ENCODE measurements at places on chromosomes 6 and 20.

DNA sequence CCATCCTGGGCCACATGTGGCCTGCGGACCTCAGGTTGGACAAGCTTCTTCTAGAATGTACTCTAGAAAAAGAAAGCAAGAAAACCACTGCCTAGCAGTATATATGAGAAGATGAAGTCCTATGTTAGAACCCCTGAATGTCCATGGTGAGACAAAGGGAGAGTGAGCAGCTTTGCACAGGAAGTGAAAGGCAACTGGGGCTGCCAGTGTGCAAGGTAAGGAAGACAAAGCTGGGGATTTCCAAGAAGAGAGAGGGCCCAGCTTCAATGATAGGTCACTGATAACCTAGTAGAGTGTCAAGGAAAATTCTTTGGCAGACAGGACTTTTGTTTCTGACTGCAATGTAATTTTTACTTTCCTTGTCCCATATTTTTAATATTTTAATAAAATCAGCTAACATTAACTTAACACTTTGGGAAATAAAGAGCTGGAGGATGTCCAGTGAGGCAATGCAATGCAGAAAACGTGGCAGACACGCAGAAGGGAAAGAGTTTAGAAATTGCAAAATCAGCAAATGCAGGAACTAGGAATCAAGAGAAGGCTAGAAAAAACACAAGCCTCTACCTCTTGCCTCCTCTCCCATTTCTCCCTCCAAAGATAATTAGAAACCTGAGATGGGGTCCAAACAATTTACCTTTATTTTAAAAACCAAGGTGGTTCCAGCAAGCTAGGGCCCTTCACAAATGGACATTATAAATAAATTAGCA lies 47.4 kb downstream of the CYP39A1 start:
- DNase-seq: no peak

DNA sequence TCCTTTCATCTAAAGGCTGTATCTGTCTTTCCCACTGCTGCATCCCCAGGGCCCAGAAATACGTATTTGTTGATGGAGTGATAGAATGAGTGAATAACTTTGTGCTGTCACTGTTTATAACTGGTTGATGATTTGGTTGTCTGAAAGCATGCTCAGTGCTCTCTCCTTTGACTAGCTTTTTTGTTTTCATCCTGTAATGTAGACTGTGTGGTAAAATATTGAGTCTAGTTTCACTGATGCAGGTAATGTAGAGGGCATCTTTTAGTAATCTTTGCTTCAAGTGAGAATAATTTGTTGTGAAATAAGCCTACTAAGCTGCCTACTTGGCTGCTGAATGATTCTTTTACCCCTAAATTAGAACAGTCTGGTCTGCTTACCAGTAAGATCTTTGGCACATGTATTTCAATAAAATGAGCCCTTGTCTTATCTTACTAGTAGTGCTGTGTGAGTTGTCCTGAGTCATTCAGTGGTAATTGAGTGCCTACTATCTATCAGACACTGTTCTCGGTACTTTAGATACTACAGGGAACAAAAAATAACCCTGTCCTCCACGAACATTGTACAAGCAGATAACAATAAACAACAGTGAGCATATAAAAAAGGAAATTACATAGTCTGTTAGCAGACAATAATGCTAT lies 39.9 kb downstream of the MAPK14 start:
- DNase-seq: no peak

DNA sequence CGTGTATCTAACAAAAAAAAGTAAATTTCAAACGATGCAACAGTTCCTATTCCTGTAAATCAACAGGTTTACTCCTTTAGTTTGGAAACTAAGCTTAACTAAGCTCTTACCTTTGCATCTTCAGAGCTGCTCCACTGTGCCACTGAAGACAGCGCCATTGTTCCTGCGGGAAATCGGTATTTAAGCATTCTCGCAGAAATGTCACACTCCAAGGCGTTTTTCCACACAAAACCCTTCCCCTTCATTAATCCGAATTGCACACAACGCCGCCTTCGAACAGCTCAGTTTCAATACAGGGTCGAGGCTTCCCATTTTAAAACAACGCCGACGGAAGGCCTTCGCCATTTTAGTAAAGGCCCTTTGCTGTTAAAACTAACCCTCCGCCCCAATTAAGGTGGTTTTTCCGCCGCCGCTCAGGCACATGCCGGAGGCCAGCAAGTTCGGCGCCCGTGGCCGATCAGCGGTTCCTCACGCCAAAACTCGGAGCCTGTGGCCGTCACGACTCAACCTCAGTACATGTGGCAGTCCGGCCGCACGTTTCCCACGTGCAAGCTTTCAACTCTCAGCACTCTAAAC lies 35.4 kb upstream of the SYNCRIP start:
- DNase-seq: no peak

DNA sequence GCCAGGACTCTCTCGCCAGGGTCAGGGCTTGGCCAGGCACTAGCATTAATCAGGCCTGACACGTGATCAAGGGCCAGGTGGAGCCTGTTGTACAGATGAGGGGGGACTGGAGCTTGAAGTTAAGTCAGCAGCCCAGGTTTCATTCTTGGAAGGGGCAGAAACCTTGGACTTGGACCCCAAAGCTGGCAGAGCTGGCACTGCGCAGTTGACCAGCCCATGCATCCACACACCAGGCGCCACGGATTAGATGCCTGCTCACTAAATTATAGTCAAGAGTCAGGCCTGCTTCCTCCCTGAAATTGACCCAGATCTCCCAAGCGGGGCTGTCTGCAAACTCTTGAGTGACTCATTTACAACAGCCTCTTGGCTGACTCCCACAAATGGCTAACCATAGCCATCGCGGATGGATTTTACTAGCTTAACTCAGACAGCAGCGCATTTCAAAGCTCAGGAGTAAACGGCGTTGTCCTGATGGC lies 4.1 kb upstream of the TAF4 start:
- no peak for DNase-seq

DNA sequence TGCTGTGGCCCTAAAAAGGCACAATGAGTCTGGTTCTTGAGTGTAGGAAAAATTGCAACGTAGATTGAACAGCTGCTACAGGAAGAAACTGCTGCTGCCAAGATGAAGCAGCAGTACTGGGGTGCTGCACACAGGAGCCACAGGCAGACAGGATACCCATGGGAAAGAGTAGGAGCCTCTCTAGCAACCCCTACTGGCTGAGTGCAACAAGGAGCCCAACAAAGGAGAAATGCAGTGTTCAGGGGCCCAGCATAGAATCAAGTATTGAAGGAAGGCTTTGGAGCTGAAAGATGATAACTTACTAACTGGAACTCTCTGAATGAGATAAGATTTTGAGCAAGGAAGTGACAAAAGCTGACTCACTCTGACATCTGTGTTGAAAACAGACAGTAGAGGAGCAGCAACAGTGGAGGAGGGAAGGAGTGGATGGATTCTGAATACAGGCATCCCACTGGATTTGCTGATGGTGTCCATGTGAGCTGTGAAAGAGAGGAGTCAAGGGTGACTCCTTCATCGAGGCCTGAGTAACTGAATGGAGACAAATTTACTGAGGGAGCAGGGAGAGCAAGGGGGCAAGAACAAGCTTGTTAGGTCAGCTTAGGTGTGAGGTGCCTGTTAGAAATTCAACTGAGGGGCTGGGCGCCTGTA lies 534.7 kb upstream of the JARID2 start:
- no peak for DNase-seq

DNA sequence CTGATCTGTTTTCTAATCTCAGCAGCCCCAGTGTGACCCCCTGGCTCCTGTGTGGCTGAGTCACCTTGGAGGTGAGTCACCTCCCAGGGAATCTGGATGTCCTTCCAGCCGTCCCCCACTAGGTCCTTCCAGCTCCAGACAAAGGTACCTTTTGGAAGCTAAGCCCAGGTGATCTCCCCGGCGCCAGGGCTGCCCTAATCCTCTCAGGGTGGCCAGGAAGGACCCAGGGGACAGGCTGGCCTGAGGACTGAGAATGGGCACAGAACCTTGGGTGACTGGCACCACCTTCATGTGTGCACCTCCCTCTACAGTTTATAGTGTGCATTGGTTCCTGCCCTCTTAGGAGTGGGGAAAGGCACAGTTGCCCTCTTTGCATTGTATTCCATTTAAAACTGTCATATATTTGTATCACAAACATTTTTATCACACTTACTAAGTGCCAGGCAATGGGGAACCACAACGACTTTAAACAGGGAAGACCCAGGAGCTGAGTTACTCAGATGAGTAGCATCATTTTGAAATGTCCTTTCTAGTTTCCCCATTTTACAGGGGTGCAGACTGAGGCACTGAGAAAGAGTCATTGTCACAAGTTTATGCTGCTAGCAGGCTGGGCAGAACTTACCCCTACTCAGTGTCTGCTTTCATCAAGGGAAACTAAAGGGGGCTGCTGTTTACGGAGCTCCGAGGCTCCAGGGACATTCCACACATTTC lies 2.6 kb upstream of the BPIFB4 start:
- no peak for DNase-seq

- DNase-seq: no peak
Measured at GRCh38 chr6:135268740-135269139, 87.6 kb downstream of the MYB start.

GRCh38 chr6:64220801-64221200 lies 585.2 kb downstream of the PHF3 start:
- no peak for DNase-seq

GRCh38 chr6:44386364-44386928 lies 1.1 kb upstream of the CDC5L start:
- DNase-seq: no peak

- DNase-seq: peak; percentile 44
Measured at GRCh38 chr6:42783177-42783875, 1.5 kb downstream of the BICRAL start.

- no peak for DNase-seq
Measured at GRCh38 chr6:14254505-14254904, 136.9 kb downstream of the CD83 start.

- no peak for DNase-seq
Measured at GRCh38 chr6:149471801-149472200, 13.0 kb downstream of the ZC3H12D start.

- DNase-seq: no peak
Measured at GRCh38 chr6:21103626-21104224, 489.8 kb upstream of the SOX4 start.

DNA sequence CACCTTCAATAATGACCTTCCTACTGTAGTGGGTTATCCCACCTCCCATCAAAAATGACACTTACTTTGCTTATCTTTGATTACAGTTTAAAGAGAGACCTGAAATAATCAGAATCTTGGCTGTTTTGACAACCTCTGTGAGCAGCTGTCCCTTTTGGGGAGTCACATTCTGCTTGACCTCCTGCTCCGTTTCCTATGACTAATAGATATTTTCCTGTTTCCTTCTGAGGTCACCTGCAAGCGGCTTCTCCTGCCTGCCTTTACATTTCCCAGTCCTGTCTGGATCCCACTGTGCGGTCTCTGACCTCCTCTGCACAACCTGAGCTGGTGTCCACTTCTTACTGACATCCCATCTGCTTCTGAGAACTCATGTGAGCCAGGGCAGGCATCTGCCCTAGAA lies 54.2 kb downstream of the TRAM2 start:
- no peak for DNase-seq

GRCh38 chr6:83097204-83097603 lies 29.7 kb downstream of the DOP1A start:
- DNase-seq: no peak

GRCh38 chr6:106044151-106044550 lies 42.0 kb upstream of the PRDM1 start:
- DNase-seq: no peak

DNA sequence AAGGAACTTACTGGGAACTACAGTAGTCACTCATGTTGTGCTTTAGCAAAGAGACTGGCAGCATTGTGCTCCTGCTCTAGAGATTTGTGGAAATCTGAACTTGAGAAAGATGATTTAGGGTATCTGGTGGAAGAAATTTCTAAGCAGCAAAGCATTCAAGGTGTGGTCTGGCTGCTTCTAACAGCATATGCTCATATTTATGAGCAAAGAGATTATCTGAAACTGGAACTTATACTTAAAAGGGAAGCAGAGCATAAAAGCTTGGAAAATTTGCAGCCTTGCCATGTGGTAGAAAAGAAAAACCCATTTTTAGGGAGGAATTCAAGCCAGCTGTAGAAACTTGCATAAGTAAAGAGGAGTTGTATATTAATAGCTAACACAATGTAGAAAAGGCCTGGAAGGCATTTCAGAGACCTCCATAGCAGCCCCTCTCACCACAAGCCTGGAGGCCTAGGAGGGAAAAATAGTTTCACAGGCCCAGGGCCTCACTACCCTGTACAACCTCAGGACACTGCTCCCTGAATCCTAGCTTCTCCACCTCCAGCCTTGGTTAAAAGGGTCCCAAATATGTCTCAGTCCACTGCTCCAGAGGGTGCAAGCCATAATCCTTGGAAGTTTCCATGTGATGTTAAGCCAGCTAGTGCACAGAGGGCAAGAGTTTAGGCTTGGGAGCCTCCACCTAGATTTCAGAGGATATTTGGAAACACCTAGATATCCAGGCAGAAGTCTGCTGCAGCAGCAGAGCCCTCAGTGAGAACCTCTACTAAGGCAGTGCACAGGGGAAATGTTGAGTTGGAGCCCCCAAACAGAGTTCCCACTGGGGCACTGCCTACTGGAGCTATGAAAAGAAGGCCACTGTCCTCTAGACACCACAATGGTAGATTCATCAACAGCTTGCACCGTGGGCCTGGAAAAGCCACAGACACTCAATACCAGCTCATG lies 6.6 kb downstream of the EPM2A start:
- no peak for DNase-seq

- DNase-seq: no peak
Measured at GRCh38 chr6:123518441-123519188, 118.1 kb downstream of the TRDN start.

GRCh38 chr6:31900917-31901414 lies 920 bp downstream of the ZBTB12 start:
- peak; percentile 53 for DNase-seq

GRCh38 chr6:108030211-108030610 lies 44.3 kb downstream of the OSTM1 start:
- no peak for DNase-seq

- no peak for DNase-seq
Measured at GRCh38 chr6:168086066-168086465, 7.1 kb upstream of the FRMD1 start.

DNA sequence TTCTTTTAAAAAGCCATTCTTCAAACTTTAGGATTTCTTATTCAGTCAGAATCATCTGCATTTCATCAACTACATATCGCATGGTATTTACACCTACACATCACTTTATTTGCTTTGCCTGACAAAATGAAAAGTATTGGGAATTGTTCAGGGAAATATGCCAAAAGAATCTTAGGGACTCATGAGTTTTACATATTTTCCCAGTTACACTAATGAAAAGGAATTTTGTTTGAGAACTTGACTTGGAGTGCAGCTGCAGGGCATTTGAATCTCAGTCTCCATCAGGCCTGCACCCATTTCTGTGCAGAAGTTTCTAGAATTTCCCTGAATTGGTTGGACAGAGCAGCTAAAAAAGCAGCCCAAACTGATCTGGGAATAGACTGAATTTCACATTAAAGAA lies 65.3 kb downstream of the MTHFD1L start:
- DNase-seq: no peak
